ENCODE measurements at places on chromosomes 7 and 10.

- DNase-seq: no peak
Measured at GRCh38 chr7:1530946-1531262, 402 bp downstream of the MAFK start.

GRCh38 chr10:119667562-119668328 lies 16.6 kb downstream of the BAG3 start:
- peak; percentile 77 for DNase-seq

GRCh38 chr10:68171539-68172080 lies 60.3 kb downstream of the ATOH7 start:
- no peak for DNase-seq

DNA sequence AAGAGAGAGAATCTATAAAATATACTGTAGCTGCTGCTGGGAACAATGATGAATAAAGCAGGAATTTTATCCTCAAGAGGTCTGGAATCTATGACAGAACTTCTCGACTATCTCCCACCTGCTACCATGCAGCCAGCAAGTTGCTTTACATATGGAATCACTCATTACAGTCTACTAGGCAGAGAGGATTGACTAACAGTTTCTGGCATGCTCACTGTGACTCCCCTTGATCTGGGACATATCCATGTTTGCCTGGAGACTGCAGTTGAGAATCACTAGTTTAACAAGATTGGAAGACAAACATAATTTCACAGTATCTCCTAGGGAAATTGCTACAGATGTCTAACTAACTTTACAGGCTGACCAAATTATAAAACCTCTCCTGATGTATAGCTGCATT lies 13.3 kb downstream of the GPR37 start:
- DNase-seq: no peak

DNA sequence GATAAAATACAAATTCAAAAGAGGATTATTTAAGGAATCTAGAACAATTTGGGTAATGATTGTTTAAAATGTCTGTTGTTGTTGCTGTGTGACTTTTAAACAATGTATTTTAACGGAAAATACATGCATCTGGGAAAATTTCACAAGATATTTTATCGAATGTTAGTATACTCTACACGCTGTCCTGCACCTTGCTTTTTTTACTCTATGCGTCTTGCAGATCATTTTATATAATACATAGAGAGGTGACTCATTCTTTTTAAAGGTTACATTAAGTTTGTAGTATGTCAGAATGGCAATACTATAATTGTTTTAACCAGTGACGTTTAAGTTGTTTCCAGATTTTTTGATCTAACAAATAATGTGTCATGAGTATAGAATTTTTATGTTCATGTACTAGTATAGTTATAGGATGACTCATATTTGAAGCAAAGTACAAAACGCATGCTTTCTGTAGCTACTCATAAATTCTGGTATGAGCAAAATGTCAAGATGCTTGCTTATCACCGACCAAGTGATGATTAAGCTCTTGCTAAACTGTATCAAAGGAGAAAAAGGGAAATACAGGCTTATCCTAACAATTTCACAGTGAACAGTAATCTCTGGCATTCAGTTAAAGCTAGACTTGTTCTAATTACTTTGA lies 4.9 kb downstream of the DKK1 start:
- no peak for DNase-seq

GRCh38 chr7:16320099-16320660 lies 101.2 kb downstream of the CRPPA start:
- peak; percentile 62 for DNase-seq

DNA sequence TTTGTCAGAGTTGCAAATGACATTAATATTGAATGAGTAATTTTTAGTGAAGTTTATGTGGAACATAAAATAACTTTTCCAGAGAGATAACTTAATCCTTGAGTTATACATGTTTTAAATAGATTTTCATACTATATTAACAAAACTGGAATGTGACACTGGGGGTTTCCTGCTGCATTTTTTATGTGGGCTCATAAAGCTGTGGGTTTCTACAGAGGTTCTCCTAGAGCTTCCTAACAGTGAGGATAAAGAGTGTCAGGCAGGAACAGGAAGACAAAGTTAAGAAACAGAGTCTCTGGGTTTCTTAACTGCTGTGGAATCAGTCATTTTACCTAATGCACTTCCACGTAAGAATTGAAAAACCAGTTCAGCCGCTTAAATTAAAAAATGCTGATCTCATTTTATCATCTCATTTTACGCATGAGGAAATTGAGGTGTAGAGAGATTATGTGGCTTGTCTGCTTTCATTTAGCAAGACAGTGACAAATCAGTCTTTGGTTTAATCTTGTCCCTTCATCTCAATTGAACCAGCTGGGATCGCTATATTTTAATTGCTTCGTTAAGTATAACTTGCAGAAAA lies 5.0 kb downstream of the CD36 start:
- DNase-seq: no peak

DNA sequence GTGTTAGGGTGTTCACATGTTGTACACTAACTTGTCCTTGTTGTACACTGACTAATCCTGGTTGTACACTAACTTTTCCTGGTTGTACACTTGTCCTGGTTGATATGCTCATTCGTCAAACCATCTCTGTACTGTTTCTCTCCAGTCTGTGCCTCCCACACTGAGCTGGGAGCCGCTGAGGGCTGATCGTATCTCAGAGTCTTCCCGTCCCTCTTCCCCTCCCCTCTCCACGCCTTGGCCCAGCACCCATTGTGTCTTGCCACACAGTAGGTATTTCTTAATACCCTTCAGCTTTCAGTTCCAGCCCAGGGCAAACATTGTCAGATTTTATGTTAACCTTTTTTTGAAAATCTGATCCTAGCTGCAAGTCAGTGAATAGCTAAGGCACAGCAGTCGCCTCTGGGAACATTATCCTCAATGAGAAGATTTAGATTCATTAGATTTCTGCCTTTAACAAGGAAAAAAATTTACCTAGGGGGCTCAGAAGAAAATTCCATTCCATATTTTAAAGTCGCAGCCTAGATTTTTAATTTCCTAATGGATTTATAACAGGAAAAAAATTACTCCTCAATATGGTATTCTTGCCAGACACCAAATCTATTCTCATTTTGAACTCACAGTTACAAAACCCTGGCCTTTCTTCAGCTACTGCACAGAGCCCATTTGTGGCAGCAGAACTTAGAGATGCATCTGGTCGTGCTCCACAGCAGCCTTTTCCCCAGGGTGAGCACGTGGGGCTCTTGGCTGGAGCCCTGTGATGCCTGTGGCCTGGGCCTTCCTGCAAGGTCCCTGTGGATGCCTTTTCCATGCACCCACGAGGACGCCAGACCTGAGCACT lies 33.0 kb upstream of the CHST15 start:
- DNase-seq: no peak

DNA sequence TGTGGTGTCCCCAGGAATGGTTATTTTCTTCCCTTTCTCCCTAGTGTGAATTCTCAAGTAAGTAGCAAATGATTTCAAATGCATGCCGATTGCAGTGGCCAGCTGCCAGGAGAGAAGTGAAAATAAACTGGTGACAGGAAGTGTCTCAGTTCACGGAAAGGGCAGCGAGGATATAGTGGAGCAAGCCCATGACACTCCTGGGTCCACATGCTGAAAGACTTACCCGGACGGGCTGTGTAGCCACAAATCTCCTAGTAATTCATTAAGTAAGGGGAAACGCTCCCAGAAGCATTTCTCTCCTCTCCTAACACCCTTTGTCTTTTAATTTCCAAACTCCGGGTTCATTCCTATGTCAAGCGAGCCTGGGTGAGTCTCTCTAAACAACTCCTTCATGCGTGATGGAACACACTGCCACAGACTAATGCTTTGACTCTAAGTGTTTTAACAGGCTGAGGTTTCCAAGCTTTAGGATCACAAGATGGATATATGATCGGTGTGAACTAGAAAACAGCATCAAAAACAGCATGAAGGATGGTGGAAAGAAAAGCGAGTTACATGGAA lies 125.6 kb downstream of the CYP26A1 start:
- DNase-seq: no peak

GRCh38 chr7:139669106-139670061 lies 108.4 kb downstream of the HIPK2 start:
- DNase-seq: no peak

DNA sequence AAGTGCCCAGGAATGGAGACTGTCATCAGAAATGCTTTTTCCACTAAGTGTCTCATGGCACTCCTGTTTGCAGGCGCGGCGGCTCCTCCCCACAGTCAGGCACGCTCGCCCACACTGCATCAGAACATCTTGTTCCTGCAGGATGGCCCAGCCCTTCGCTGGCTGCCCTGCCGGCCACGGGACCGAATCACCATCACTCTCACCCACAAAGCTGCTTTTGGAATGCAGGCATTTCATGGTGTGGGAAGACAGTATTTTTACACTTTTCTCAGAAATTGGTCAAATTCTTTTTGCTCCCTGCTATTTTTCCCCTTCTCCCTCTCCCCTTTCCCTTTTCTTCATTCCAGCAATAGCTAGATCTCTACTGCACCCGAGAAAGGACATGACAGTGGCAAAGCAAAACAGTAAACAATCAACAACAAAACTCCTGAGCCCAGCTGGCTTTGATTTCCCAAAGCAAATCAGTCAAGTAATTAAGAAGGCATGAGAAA lies 176.1 kb upstream of the TNS3 start:
- no peak for DNase-seq

- no peak for DNase-seq
Measured at GRCh38 chr10:10901906-10902305, 115.8 kb upstream of the CELF2 start.

- DNase-seq: no peak
Measured at GRCh38 chr10:124525751-124526600, 64.4 kb downstream of the LHPP start.

- no peak for DNase-seq
Measured at GRCh38 chr7:39172137-39172536, 194.4 kb downstream of the POU6F2 start.

Data from NCI-H82 (cell line).